Activated effector memory CD4-positive, alpha-beta T cell treated with anti-CD3 and anti-CD28 coated beads, Interleukin-2, amount 50 U/mL, for 16 hours (primary cell): ENCODE measurements at places on chromosomes 7 and 10.
A peak's percentile ranks its signal among the peaks of the same experiment; 100 is the strongest.

GRCh38 chr10:97703398-97704067 is 10.0 kb upstream of the MARVELD1 start:
- DNase-seq = no peak

DNA sequence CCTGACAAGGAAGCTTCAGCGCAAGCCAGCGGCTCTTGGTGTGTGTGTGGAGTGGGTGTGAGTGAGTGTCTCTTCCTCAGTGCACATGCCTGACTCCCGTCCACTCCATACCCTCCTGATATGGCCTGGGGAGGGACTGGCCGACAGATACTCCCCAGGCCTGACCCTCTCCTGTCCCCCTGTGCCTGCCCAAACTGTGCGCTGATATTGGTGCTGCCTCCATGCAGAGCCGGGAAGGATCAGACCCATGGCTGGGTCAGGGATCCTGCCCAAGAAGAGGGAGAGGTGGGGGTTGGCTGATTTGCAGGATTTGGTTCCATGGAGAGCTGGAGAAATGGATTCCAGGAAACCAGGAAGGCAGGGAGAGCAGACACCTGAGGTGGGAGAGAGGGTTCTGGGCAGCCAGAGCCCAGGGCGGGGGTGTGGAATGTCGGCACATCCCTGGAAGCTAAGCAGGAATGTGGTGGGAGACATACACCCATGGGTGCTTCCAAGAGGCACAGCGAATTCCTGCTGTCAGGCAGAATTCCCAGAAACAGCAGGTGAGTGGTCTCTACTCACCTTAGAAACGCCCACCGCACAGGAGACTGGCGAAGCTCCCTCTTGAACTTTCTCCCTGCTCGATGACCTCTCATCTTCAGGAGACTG is 6.3 kb downstream of the CALML5 start:
- peak; percentile 25 for DNase-seq

DNA sequence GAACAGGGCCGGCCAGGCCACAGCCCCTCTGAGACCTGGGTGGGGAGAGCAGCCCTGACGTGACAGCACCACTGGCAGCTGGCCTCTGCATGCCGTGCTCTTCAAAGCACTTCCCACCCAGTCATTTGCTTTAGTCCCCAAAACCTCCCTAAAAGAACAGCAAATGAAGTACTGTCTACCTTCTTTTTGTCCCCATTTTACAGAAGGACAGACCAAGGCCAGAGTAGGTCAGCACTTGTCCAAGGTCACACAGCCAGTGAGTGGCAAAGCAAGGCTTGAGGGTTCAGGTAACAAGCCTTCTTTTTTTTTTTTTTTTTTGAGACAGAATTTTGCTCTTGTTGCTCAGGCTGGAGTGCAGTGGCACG is 15.1 kb downstream of the ATP6V1F start:
- no peak for DNase-seq

DNA sequence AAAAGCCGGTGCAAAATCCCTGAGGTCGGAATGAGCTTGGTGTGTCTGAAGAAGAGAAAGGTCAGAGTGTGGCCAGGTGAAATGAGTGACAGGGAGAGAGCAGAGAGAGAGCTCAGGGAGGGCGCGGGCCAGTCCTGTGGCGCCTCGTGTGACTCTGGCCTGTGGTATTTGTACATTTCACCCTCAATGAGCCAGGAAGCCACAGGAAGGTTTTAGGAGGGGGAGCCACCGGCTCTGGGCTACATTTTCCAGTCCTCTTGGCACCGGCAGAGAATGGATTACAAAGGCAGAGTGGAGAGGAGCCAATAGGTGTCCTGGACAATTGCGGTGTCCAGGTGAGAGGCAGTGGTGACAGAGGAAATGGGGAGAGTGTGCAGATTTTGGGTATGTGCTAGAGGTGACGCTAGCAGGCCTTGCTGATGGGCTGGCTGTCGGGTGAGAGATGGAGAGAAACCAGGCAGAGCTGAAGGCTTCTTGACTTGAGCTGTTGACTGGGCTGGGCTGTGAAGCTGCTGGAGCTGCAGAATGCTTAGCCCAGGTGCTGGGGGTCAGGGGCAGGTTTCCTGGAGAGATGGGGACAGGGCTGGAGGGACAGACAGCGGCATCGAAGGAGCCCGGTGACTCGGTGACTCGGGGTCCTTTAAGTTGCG is 38.1 kb downstream of the COL13A1 start:
- no peak for DNase-seq

DNA sequence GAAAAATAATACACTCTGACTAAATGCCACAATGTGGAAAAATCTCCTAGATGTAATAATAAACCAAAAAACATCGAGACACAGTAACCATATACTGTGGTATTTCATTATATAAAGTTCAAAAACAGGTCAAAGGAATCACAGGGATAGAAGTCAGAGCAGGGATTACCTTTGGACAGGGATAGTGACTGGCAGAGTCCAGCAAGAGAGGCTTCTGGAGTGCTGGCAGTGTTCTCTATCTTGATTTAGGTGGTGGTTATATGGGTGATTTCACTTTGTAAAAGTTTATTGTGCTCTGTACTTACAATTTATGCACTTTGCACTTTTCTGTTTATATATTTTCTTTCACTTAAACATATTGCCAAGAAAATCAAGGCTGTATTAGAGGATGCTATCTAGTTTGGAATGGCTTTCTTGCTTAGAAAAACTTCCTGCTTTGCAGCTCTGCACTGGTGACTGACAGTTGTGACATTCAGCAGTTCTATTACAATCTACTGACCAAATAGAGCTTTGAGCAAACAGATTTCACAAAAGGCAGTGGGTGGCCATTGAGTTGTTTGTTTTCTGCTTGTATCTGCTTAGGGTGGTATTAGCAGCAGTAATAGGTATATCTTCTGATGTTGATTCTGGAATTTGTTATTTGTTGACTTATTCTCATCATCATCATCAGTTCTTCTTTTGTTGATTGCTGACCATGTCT is 263.6 kb upstream of the LRGUK start:
- DNase-seq = no peak

DNA sequence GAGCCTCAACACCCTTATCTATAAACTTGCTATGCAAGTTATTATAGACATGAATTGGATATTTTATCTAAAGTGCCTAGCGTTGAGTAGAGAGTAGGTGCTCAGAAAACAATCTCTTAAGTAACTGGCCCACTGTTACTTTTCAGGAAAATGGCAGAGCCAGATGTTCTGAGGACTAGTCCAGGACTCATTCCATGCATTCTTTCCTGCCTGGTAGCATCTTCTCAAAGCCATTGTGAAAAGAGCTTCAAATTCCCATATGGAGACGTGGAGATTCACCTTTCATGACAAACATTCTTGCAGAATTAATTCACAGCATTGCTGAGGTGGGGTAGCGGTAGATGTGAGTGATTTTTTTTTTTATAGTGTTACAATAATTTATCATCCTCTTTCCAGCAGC is 35.9 kb upstream of the ITPRID1 start:
- DNase-seq = no peak

DNA sequence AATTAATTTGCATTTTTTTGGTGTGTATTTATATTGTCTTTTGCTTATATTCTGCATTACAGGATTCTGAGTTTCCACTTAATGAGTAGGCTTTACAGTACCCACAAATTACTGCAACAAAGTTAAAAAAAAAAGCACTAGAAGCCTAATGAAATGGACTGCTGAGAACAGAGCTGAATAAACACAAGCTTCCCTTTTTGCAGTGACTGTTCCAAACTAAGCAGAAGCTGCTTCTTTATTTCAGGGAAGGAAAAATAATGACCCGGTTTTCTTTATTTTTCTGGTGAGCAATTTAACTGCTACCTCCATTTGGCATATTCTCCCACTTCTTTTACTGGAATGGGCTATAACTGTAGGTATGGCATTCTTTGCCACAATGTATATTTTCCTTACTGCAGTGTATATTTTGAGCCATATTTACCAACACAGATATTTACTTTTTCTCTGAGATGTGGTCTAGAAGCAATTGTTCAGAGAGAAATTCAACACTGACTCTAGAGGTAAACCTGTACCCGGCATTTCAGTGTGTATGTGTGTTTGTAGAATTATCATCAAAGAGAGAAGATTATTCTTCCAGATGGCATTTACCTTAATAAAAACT is 56.9 kb downstream of the HDAC9 start:
- no peak for DNase-seq

DNA sequence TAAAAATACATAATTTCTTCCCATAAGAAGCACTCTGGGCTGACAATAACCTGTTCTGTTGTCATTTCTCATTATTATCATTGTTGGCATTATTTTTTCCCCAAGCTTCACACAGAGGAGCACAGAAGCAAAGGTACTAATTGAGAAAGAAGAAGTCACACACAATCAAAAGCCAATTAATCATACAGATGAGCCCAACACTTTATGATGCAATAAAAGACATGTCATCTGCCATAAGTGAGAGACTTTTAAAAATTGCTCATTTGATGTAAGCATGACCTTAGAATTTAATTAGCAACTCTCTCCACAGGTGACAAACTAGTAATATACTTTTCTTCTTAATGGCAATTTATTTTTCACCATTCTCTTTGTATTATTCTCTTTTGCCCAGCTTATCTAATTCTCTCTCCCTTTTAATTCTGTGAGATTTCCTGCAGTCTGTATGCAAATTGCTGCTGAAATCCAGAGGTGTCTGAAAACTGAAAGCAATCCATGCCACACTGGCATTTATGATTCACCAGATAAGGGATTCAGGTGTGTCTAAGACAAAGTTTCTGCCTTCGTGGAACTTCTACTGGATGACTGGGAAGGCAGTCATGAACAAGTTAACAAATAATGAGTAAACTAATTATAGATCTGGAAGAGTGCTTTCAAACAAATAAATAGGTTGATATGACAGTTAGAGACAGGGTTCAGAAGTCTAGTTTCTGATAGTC is 203.5 kb downstream of the CHCHD3 start:
- DNase-seq = no peak

DNA sequence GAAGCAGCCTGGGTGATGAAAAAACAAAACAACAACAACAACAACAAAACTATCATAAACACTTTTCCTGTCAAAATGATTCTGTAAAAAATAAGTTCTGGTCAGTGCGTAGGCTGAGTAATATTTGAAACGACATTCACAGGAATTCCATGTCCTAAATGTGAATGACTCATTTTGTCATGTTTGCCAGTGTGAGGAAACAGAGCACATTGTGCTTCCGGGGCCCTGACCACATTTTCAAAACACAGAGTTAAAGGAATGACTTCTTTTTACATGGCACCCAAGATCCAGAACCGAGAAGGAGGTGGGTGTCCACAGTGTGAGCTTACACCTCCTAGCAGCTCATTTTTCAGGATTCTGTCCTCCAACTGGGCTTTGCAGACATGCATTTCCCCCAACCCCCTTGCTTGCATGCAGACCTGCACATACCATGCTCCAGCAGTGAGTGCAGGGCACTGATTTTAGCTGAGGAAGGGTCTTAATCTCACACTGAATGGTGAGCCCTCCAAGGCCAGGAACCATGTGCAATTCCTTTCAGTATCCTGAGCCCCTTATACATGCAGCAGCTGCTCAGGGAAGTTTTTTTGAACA is 3.0 kb downstream of the CLRN3 start:
- no peak for DNase-seq

GRCh38 chr7:6432781-6433180 is 15.0 kb downstream of the DAGLB start:
- no peak for DNase-seq

DNA sequence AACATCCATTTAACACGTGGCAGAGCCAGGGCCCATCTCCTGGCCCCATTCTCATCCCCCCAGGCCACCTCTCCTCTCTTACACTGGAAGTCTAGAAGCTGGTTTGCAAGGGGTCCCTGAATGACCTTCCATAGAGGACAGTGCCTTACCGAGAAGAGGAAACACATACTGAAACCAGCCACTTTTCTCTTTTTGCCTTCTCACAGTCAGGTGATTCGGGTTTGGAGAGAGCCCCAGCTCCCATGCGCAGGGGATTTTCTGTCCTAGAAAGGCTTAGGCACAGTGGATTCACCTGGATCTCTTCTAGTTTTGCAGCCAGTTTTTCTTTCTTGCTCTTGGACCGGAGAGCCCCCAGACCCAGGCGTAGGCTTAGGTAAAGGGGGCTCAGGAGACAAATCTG is 334.1 kb upstream of the C7orf33 start:
- DNase-seq = no peak
